SJCRH30 (cell line): ENCODE measurements at places on chromosomes 11 and 22. TPM values are rescaled to one million over a fixed set of nuclear protein-coding genes. Genes with fewer than 3 reads are reported as not detected.

DNA sequence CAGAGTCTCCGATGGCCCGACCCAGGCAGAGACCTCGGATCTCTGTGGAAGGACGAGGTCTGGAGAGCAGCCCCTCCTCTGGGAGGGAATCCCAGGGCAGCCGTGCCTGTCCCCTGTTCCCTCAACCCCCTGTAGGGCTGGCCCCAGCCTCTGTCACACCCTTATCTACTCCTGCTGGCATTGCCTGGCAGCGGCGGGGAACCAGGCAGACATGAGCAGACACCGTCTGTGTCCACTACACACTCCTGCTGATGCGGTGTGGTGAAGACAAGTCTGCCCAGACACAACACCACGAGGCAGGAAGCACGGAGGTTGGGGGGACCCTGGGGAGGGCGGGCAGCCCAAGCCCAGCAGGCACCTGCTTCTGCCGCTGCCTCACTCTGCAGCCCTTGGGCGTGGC lies 52.5 kb upstream of the A4GALT start:
- DNase-seq = peak; percentile 57

- DNase-seq = no peak
These were observed 9.8 kb downstream of the FAM111A start for GRCh38 chr11:59152312-59152951.

DNA sequence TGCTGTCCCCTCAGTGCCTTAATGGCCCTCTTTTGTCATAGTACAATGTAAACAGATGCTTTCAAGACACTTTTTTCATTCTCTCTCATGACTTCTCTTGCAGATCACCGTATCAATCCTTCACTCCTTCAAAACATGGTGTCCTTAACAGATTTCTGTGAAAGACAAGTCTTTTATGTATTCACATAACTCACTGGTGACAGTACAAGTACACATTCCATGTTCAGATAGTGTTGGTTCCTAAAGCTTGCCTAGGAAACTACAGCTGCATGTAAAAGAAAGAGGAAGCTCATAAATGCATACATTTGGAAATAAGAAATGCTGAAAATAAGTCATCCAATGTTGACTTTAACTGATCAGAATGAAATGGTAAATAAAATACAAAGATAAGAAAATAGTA lies 5.0 kb upstream of the OR52E6 start:
- DNase-seq = no peak

- DNase-seq = no peak
These were observed at the start of gene PANX3 for GRCh38 chr11:124611064-124611463. Gene PANX3 (plus strand): TSS chr11:124611428. CDS start chr11:124611557, 129 bp downstream.

DNA sequence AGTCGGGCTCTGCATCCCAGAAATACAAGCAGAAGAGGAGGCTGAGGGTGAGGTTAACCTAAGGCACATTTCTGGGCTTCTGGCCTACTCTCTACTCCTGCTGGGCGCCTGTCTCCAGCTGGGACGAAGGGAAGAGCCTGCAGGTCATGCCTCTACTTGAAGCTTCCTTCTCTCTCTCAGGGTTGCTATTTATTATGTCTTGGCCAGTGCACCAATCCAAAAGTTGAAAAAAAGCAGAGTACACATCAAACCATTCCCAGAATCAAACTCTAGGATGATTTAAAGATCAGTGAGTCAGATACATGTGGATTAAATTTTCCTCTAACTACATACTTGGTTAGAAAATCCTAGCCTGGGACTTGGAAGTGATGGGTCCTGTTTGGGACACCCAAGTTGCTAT lies 60.2 kb upstream of the CDON start:
- DNase-seq = no peak

DNA sequence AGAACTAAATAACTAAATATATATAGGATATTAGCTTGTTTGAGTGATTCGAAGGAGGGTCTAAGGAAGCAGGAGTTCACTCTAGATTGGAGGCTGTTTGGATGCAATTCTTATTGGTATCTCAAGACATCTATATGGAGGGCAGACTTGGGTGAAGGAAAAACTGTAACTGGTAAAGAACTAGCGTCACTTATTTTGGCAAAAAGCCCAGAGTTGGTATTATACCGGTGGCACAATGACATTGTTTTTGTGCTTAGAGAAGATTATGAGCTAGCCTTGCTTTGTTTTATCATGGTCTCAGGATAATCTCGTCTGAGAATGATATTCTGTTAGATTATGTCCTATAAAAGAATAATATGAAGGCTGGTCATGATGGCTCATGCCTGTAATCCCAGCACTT lies 6.0 kb upstream of the SLC35F2 start:
- no peak for DNase-seq

The MYOD1 gene
- total RNA-seq = 675 and 679 TPM in 2 replicates

The PATE2 gene
- total RNA-seq = 0.25 TPM in 1 of 2 replicates, not detected in the other

The CBX6 gene
- 37.7 and 40.5 TPM in 2 replicates for total RNA-seq
